Thymus (tissue), 14 donors: ENCODE measurements at places on chromosomes 12 and 14.
A peak's percentile ranks its signal among the peaks of the same experiment; 100 is the strongest.

- DNase-seq = no peak
Observed at GRCh38 chr12:128388461-128389000, 121.6 kb downstream of the TMEM132C start.

DNA sequence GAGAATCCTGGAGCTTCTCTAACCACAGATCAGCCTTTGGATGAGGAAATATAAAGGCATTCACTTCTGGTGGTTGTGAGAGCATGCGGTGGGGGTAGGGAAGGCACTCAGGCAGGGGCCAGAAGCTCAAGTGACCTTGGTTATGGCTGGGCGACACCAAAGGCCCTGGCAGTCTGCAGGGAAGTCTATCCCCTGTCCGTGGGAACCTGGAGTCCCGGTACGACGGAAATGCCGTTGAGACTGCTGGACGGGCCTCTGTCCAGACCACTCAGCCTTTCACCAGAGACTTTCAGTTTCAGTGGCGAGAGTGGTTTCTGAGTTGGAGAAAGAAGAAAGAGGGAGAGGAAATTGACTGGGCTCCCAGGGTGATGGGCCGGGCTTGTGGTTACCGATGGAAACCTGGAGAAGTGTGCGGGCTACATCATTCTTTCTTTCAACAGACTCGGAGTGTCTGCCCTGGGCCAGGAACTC lies 20.9 kb downstream of the ISCA2 start:
- DNase-seq = no peak

DNA sequence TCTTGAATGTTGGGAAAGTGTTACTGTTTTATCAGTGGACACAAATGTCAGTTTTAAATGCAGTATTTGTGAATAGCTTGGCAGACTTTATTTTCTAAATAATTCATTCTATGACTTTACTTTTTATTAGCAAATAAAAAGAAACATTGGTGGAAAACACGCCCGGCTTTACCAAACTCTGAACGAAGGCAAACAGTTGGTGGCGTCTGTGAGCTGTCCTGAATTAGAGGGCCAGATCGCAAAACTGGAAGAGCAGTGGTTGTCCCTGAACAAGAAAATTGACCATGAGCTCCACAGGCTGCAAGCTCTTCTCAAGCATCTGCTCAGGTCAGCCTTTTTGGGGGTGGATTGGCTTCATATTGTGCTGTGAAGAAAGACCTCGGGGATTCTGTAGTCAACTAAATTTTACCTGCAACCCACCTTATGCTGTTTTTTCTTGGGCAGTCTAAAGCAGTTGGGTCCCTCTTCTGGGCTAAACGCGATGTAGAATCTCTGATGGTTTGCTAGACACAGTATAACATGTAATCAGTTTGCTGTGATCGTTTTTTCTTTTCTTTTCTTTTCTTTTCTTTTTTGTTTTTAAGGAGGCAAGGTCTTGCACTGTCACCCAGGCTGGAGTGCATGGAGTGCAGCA lies 156.4 kb downstream of the ESR2 start:
- DNase-seq = no peak

DNA sequence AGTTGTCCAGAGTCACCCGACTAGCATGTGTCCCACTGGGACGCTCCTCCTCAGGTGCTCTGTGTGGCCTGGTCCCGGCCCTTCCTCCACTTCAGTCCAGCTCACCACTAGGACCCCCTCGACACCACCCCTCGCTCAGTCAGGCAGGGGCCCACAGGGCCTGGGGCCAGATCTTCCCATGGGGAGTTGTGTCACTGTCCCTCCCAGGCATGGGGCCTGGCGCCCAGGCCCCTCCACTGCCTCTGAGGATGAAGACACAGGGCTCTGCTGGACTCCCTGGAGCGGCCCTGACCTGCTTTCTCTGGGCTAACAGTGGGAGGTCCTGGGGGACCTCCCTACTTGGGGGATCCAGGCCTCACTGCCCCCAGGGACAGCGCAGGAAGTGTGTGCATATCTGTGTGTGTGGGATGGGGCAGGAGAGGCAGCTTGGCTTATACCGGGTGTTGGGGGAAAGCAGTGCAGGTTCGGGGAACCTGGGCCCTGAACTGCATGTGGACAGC lies 43.8 kb downstream of the KRT80 start:
- DNase-seq = no peak

DNA sequence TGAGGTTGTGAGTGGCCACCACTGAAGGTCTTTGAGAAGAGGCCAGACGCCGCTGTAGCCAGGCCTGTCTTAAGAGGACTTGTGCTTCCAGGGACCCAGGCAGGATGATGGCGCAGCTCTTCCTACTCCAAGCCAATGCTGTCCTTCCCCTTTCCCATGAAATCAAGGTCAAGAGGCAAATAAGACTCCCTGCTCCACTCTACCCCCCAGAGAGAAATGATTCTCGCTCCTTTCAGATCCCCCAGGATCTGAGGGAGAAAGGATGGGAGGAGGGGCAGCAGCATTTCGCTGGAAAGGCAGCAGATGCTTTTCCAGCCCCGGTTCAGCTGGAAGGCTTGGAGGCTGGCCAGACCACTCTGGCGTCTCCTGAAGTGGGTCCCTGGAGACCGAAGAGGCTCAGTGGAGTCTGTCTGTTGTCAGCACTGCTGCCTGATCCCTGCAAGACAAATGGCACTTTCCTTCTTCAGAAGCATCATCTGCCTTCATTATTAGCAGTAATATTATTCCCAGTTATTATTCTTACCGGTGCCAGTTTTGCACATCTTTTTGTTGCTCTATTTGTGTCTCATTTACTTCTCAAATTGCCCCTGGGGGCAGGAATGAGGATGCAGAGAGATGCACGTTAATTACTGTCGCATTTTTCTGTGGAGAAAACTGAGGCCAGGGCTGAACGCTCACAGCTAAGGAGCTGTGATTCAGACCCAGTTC lies 51.4 kb downstream of the C14orf132 start:
- DNase-seq = no peak

DNA sequence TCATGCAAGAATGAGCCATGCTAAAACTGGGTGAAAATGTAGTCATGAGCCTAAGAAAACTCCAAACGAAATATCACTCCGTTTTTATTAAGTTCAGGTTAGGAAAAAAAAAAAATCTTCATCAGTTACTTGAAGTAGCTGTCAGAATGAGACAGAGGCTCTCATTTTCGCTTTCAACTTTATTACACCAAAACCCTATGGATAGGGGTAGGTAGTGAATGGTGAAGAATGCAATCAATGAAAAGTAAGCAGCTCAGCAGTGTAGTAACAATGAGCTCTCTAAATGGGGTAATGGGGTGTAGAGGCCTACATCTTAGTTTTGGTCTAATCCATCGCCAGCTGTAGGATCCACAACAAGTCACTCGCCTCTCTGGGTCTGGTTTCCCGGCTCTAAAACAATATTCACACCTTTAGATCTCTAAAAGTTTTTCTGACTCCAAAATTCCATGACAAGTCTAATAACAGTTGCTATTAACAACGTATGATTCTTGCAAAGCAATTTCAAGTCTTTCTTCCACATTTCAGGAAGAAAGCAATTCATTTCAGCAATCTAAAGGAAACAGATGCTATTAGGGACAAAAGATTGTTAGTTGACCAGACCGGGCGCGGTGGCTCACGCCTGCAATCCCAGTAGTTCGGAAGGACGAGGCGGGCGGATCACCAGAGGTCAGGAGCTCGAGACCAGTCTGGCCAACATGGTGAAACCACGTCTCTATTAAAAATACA lies 1.7 kb downstream of the BTBD7 start:
- DNase-seq = no peak

DNA sequence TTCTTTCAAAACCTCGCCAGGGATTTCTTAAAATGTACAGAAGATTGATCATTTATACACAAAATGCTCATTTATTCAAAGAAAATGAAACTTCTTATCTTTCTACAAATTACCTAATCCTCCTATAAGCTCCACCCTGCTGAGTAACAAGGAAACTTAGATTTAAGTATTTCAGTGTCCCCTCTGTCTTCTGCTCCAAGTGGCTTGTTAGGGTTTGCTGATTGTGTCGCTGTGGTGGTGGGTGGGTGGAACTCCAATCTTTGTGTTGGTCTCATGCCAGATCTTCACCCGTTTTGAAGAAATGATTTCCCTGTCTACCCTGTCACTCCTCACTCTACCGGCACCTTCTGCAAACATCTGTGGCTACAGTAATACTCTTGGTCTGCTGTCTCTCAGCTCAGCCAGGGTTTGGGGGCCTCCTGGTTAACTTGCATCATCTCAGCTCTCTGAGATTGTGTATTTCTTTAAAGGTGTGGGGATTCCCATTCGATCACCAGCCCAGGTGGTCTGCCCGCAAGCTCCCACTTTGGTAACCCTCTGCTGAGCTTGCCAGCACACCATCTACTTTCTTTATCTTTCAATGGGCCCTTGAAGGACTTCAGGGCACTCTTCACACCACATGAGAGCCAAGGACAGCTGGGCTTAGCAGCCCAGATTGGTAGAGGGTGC lies 73.8 kb downstream of the DRAM1 start:
- no peak for DNase-seq

- no peak for DNase-seq
Observed at GRCh38 chr14:51468523-51468922, 183.2 kb upstream of the FRMD6 start.

DNA sequence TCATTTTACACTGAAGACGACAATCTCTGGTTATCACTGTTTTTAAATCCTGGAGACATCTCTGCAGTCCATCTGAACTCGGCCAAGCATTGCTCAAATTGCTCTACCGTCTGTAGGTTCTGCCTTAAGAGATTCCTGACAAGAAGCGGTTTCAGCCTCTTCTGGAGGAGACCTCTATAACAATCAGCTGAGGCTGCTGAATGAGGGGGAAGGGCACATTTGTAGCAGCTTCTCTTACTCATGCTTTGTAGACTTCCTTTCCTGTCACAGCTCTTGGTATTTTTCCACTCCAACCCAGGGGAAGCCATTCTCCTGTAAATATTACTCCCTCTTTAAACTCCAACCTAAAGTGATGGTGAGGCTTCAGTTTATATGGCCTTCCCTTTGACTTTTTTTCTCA lies 3.0 kb downstream of the ARG2 start:
- DNase-seq = no peak

- DNase-seq = no peak
Observed at GRCh38 chr12:123141615-123142517, 9.0 kb downstream of the PITPNM2 start.

DNA sequence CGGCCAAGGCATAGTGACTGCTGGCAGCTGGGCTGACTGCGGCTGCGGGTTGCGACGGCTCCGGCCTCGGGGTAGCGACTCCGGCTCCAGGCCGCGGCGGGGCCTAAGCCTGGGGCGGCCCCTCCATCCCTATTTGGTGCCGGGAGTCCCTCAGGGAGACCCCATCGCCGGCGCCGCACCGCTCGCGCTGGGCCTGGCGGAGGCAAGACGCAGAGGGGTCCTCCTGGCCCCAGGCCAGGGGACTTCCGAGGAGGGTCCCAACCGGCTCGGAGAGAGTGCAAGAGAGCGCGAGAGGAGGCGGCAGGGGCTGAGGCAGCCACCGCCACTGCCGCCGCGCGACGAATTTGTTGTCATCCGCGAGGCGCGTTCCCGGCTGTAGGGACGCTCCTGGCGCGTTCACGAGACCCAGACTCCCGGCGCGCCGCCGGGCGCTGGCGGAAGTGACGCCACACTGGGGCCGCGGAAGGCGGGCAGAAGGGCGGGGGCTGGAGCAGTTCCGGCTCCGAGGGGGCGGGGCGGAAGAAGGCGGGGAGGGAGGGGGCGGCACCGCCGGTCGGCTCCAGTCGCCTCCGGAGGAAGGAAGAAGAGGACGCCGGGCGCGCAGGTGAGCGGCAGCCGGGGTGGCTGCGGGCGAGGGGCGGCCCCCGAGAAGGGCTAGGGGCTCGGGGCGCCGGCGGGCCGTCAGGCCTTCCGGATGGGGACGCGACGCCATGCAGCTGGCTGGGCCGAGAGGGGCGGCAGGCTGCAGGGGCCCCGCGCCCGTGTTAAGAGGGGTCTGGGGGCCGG lies at the start of the genes ATG2B and GSKIP:
Gene ATG2B, minus strand, starts transcription at position 377 of the 786 bp plus-strand sequence. Its CDS starts 365 bp downstream, at position 12.
Gene GSKIP, plus strand, starts transcription at position 562 of the 786 bp plus-strand sequence. CDS start 18,722 bp downstream, outside the sequence.
- peak; percentile 94 for DNase-seq

GRCh38 chr12:6070472-6071257 lies 53.8 kb downstream of the VWF start:
- no peak for DNase-seq

- DNase-seq = no peak
Observed at GRCh38 chr12:113260127-113260526, 38.9 kb downstream of the TPCN1 start.

- DNase-seq = no peak
Observed at GRCh38 chr12:71958056-71958455, 19.4 kb downstream of the TPH2 start.

- no peak for DNase-seq
Observed at GRCh38 chr12:62347922-62348650, 87.9 kb downstream of the USP15 start.

DNA sequence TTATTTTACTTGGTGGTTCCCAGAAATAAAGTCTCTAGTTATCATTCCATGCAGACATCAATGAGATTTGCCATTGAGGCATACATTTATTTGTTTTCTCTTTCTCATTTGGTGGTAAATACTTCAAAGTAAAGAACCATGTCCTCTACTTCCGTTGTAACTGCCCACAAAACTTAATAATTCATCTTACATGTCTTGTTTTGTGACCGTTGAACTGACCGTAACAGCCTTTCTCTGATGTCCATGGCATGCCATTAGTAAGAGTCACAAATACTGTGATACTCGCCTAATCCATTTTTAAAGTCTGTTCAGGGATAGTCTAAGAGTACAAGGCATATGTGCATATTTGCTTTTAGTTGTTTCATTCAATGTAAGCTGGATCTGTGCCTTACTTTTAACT lies 145.3 kb downstream of the ETV6 start:
- DNase-seq = no peak

- DNase-seq = no peak
Observed at GRCh38 chr14:104280902-104281767, 142.7 kb downstream of the KIF26A start.

- DNase-seq = no peak
Observed at GRCh38 chr14:61381553-61381952, 60.2 kb downstream of the PRKCH start.

DNA sequence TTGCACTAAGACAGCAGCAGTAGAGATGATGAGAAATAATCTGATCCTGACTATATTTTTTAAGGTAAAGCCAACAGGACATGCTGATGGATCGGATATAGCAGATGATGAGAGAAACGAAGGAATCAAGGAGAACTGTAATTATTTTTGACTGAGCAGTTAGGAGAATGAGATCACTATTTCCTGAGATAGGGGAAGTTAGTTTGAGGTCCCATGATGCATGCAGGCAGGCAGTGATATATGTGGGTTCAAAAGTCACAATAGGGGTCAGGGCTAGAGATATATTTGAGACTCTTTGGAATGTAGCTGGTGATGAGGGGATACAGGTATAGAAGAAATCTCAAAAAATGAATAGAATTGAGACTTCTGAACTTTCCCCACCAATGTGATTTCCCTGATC lies 107.6 kb downstream of the GTF2A1 start:
- no peak for DNase-seq

DNA sequence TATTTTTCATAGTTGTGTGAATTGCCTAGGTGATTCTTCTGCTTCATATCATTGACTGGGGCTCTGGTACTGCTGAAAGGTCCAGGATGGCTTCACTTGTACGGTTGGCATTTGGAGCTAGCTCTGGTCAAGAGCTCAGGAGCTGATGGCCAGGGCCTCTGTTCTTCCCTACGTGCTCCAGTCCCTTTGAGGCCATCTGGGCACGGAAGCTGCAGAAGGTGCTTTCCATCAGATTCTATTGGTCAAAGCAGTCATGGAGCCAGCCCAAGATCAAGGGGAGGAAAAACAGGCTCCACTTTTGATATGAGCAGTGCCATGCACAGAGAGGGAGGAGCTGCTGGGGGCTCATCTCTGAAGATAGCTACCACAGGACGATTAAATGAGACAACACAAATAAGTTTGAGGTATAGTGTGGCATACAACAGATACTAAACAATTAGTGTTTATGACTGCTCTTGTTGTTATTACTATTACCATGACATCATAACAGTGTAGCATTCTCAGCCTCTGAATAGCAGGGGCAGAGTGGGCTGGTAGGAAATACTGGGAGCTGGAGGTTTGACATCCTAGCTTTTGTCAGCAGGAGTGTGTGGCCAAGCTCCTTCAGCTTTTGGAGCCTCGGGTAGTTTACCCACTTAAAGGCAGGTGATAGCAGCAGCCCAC lies 10.4 kb downstream of the KRT83 start:
- no peak for DNase-seq
